ENCODE measurements at places on chromosomes 12 and 14.
A peak's percentile ranks its signal among the peaks of the same experiment; 100 is the strongest.

DNA sequence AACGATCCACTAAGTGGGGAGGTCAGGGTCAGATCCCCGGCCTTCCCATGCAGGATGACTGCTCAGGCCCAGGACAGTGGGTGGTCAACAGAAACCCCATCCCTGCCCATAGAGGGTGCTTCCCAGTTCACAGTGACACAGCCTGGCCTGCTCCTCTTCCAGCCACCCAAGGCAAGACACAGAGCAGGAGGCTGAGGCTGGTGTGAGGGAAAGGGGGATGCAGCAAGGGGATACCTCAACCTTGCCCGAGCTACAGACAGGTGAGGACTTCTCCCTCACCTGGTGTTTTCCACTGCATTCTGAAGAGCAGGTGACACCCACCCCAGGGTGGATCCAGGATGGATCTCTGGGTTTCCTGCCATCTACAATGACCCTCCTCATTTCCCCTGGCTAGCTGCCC, 106.7 kb downstream of the KIF26A start:
- H3K27ac ChIP-seq = no peak overlapping the region
- H3K36me3 ChIP-seq = no peaks in the 10 kb centered on the region
- no peak for DNase-seq
- no peak overlapping the region for H3K4me3 ChIP-seq

- H3K27me3 ChIP-seq = no peaks in the 10 kb centered on the region
- no peak overlapping the region for H3K27ac ChIP-seq
- DNase-seq = no peak
- H3K4me3 ChIP-seq = no peak overlapping the region
Measured at GRCh38 chr12:131134523-131135310, 181.0 kb downstream of the ADGRD1 start.

DNA sequence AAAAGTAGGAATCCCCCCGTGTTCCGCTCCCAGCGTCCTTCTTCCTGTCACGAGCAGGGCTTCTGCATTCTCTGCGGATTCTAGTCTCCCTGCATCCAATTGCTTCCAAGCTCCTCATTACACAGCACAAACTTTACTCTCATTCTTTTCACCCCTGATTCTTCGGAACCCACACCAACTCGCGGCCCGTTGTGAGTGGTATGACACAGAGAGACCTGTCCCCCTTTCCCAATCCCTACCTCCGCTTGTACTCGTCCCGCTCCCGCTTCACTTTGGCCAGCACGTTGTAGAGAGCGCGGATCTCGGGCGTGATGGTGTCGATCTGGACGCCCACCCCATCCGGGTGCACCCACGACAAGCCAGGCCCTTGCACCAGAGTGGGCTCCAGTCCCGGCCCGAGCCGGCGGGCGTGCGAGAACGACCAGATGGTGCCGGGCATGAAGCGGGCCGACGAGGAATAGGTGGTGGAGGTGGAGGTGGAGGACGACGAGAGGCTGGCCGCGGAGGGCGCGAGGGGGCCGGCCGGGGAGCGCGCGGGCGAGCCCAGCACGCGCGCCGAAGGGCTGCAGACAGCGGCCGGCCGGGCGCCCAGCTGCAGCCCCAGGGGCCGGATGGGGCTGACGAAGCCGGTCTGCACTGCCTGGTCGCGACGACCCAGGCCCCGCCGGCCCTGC, 687 bp downstream of the IFFO1 start:
- H3K4me3 ChIP-seq = peak overlapping the region; percentile 42
- H3K36me3 ChIP-seq = peaks cover 27% of the 10 kb centered on the region
- no peaks in the 10 kb centered on the region for H3K27me3 ChIP-seq

GRCh38 chr12:116161588-116161987, 115.9 kb downstream of the MED13L start:
- no peak for DNase-seq
- no peak overlapping the region for H3K27ac ChIP-seq
- no peaks in the 10 kb centered on the region for H3K27me3 ChIP-seq

DNA sequence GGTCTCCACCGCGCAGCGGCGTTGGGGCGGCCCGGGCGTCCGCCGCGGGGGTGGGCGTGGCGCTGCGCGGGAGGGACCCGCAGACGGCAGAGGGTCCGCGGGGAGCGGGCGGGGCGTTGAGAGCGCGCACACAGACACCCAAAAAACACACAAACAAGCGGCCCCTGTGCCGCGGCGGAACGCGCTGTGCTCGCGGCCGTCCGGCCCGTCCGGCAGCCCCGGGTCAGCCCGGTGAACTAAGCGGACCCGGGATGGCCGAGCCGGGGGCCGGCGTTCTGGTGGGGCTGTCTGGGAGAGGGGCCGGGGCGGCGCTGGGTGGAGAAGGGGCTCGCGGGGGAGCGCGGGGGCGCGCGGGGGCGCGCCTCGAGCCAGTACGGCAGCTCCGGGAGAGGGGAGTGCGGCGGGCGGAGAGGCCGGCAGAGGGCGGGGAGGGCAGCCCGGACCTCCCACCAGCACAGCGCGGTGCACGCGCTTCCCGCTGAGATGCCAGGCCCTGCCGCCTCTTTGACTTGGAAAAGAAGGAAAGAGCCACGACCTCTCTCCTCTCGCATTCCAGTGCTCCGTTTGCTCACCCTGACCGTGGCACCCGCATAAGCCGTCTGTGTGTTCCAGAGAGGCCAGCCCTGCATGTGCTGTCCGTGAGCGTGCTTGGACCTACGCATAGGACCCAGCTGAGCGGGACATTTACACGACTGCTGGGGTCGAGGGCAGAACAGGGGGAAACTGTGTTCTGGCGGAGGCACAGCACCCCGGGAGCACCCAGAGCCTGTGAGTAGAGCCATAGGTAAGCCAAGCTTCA, 10.3 kb downstream of the SLC6A12 start:
- peaks cover 3% of the 10 kb centered on the region for H3K4me1 ChIP-seq
- H3K4me3 ChIP-seq = no peak overlapping the region
- H3K27me3 ChIP-seq = peaks cover 55% of the 10 kb centered on the region
- H3K36me3 ChIP-seq = no peaks in the 10 kb centered on the region
- no peak for DNase-seq

DNA sequence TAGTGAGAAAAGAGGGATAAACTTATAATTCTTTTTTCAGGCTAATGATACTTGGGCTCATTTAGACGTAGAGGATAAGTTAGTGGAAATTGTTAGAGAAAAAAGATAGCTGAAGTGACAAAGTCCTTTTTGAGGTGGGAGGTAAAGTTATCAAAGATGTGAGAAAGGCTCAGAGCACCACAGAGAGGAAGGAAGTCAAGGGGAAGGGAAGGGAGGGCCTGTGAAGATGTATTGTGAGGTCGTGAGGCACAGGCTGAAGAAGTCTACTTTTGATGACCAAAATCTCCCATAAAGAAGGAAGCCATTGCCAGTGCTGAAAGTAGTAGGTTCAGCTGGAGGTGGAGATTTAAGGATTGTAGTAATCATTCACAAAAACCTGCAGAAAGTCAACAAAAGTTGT, 19.4 kb upstream of the PTGDR start:
- no peak overlapping the region for H3K4me3 ChIP-seq
- H3K27ac ChIP-seq = no peak overlapping the region
- H3K36me3 ChIP-seq = no peaks in the 10 kb centered on the region
- H3K27me3 ChIP-seq = no peaks in the 10 kb centered on the region
- DNase-seq = no peak

DNA sequence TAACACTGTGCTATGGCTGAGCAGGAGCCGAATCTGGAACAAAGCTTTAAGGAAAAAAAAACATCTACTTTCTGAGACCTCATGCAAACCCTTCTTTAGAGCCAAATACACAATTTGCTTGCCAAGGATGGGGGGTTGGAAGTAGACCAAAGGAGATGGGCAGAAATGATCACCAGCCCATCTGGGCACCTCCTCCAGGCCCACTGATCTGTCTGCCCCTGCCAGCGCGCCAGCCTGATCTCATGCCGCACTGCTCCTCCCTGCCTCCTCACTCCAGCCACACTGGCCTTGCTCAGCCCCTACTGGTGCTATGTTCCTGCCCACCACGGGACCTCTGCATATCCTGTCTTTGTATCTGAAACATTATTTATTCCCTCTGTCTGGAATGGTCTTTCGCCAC, 24.8 kb upstream of the RAB35 start:
- no peak for DNase-seq
- H3K36me3 ChIP-seq = peaks cover 89% of the 10 kb centered on the region
- no peak overlapping the region for H3K27ac ChIP-seq
- no peaks in the 10 kb centered on the region for H3K4me1 ChIP-seq
- H3K4me3 ChIP-seq = no peak overlapping the region

GRCh38 chr12:54215989-54216796, 27.4 kb upstream of the SMUG1 start:
- peaks cover 6% of the 10 kb centered on the region for H3K4me1 ChIP-seq
- no peak overlapping the region for H3K27ac ChIP-seq
- no peak overlapping the region for H3K4me3 ChIP-seq
- H3K27me3 ChIP-seq = peaks cover 72% of the 10 kb centered on the region

DNA sequence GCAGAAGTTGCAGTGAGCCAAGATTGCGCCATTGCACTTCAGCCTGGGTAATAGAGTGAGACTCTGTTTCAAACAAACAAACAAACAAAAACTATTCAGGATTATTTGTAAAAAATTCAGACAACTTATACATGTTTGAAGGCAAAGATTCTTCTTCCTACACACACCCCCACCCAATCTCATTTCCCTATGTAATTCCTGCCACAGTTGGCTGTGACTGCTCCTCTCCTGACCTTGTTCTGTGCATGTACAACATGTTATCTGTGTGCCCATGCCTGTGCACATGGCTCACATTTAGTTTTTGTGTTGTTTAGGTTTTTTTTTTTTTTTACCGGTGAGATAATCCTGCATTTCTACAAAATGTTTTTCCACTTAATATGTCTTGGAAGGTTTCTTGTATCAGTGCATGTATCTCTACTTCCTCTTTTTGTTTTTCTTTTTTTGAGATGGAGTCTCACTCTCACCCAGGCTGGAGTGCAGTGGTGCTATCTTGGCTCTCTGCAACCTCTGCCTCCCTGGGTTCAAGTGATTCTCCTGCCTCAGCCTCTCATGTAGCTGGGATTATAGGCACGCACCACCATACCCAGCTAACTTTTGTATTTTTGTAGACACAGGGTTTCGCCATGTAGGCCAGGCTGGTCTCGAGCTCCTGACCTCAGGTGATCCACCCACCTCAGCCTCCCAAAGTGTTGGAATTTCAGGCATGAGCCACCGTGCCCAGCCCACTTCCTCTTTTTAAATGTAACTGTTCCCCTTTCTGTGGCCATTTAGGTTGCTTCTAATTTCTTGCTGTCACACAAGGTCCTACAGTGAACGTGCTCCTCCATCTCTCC, 8.7 kb downstream of the CFAP251 start:
- H3K36me3 ChIP-seq = no peaks in the 10 kb centered on the region
- H3K4me3 ChIP-seq = no peak overlapping the region
- no peak for DNase-seq

DNA sequence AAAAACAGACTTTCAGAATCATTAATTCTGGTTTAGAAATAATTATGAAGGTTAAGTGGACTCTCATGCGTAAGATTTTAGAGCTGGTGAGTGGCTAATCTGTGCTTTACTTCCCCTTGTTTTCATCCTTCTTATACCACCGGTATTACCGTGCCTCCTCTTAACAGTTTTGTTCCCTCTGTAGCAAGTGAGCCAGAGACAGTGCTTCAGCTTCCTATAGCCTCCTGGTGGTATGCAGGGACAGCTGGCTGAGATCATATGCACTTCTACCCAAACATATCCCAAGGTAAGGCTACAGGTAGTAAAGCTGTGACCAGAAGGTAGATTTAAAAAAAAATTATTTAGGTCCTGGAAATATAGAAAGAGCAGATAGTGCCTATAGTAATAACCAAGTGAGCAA, 55.2 kb downstream of the PDE3A start:
- H3K27ac ChIP-seq = peak overlapping the region; percentile 50
- no peaks in the 10 kb centered on the region for H3K27me3 ChIP-seq
- H3K4me3 ChIP-seq = no peak overlapping the region
- peaks cover 22% of the 10 kb centered on the region for H3K4me1 ChIP-seq
- DNase-seq = peak; percentile 37

DNA sequence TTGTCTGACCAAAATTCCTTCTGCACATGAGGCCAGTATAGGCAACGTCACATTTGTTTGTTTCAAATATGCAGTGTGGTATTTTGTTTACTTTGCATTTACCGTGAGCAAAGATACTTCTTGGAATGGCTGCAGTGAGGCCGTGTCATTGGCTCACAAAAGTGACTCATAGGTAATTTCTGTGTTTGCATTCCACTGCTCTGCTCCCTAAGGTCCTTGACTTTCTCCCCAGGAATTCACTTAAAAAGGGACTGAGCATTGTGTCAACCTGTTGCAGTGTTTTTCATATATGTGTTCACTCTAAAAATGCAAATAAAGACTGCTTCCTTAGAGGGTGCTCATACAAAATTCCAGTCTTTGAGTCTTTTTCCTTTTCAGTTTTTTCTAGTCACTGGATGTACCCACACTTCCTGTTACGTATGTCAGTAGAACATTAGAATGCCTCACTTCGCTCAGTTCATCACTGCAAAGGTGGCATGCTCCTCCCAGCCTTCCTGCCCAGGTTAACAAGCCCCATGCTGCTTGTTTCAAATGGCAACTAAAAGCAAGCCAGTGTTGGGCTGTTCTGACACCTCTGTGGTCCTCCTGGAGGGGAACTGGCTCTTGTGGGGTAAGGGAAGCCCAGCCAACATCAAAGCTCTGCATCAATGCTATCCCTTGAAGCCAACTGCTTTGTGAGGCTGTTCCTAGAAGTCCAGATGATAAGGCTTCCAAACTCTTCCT, 9.1 kb downstream of the C12orf76 start:
- H3K4me1 ChIP-seq = peaks cover 16% of the 10 kb centered on the region
- no peaks in the 10 kb centered on the region for H3K27me3 ChIP-seq
- H3K4me3 ChIP-seq = no peak overlapping the region

- no peak for DNase-seq
- peaks cover 5% of the 10 kb centered on the region for H3K36me3 ChIP-seq
- no peaks in the 10 kb centered on the region for H3K27me3 ChIP-seq
- H3K4me1 ChIP-seq = no peaks in the 10 kb centered on the region
- H3K4me3 ChIP-seq = no peak overlapping the region
- no peak overlapping the region for H3K27ac ChIP-seq
Measured at GRCh38 chr14:89331398-89331797, 85.6 kb downstream of the FOXN3 start.

DNA sequence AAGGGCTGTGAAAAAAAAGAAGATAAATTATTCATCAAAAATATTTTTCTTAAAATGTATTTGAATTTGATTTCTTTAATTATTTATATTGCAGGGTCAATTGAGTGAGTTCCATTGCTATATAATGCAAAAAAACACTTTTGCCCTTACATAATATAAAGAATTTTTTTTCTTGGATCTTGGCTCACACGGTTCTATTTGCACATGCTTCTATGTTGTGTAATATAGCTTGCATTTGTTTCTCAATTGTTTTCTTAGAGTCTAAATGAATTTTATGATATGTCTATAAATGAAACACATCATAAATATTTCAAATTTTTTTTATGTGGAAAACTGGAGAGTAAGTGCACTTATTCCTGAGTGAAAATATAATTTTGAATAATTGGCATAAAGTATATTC, 694.2 kb downstream of the SLC6A15 start:
- DNase-seq = no peak
- H3K27ac ChIP-seq = no peak overlapping the region
- no peaks in the 10 kb centered on the region for H3K36me3 ChIP-seq
- H3K4me1 ChIP-seq = no peaks in the 10 kb centered on the region

Measured in large intestine (tissue), 12 donors.